ENCODE measurements at places on chromosomes 7 and 10.

DNA sequence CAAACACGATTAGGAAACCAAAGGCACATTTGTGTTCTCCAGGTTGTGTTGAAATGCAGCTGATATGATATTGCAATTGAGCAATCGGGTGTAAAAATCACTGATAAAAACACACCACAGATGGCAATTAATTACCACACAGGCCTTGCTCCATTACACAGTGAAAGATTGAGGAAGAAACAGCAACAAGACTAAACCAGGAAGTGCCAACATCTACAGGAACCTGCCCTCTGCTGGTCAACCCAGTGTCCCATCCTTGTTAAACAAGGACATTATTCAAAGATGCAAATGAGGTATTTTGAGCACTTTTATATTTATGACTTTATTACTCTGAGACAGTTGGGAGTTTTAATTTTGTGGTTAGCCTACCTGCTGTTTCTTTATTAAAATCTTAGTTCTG is 765.6 kb upstream of the GHITM start:
- H3K4me3 ChIP-seq = no peak overlapping the region
- H3K36me3 ChIP-seq = no peaks in the 10 kb centered on the region
- H3K27me3 ChIP-seq = no peaks in the 10 kb centered on the region

GRCh38 chr7:8387551-8388256 is 45.7 kb upstream of the NXPH1 start:
- H3K4me3 ChIP-seq = no peak overlapping the region
- H3K4me1 ChIP-seq = no peaks in the 10 kb centered on the region

GRCh38 chr7:20299647-20300312 is 30.9 kb upstream of the ITGB8 start:
- peaks cover 2% of the 10 kb centered on the region for H3K4me1 ChIP-seq
- H3K4me3 ChIP-seq = no peak overlapping the region
- H3K27me3 ChIP-seq = no peaks in the 10 kb centered on the region
- H3K36me3 ChIP-seq = no peaks in the 10 kb centered on the region

GRCh38 chr10:22651276-22651980 is 63.0 kb downstream of the PIP4K2A start:
- H3K27me3 ChIP-seq = no peaks in the 10 kb centered on the region
- H3K36me3 ChIP-seq = no peaks in the 10 kb centered on the region
- peaks cover 8% of the 10 kb centered on the region for H3K4me1 ChIP-seq
- H3K4me3 ChIP-seq = no peak overlapping the region

DNA sequence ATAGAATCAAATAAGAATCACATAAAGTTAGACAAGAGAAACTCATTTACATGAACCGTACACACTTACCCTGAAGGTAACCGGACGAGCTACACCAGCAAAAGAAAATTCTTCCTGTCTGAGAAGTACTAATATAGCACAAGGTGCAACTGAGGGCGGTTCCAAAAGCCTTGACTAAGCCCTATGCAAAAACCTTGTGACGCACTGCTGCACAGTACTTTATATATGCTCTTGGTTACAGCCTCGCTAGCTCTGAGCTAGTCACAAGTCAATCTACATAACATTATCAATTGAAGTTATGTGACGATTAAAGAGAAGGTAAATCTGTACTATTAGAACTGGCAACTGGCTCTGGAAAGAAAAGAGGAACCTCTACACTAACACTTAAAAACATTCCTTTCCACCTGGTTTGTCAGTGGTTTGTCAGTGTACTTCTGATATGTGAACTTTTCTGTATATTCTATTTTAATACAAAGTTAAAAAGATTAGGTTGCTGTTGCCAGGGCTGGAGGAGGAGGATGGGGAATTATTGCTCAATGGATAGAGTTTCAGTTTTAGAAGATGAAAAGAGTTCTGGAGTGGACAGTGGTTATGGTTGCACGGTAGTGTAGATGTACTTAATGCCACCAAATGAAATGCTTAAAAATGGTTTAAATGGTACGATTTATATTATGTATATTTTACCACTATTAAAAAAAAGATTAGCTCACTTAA is 21.6 kb downstream of the NT5C3A start:
- H3K4me3 ChIP-seq = no peak overlapping the region
- no peaks in the 10 kb centered on the region for H3K4me1 ChIP-seq
- no peak for DNase-seq
